Activated T-helper 9 cell treated with anti-CD3 and anti-CD28 coated beads, Interleukin-2, amount 50 U/mL, for 16 hours (primary cell): ENCODE measurements at places on chromosomes 16 and 17.
A peak's percentile ranks its signal among the peaks of the same experiment; 100 is the strongest.

- no peak for DNase-seq
These were observed 30.3 kb downstream of the KLHDC4 start for GRCh38 chr16:87735270-87736007.

- no peak for DNase-seq
These were observed 43.4 kb downstream of the BMERB1 start for GRCh38 chr16:15477802-15478201.

DNA sequence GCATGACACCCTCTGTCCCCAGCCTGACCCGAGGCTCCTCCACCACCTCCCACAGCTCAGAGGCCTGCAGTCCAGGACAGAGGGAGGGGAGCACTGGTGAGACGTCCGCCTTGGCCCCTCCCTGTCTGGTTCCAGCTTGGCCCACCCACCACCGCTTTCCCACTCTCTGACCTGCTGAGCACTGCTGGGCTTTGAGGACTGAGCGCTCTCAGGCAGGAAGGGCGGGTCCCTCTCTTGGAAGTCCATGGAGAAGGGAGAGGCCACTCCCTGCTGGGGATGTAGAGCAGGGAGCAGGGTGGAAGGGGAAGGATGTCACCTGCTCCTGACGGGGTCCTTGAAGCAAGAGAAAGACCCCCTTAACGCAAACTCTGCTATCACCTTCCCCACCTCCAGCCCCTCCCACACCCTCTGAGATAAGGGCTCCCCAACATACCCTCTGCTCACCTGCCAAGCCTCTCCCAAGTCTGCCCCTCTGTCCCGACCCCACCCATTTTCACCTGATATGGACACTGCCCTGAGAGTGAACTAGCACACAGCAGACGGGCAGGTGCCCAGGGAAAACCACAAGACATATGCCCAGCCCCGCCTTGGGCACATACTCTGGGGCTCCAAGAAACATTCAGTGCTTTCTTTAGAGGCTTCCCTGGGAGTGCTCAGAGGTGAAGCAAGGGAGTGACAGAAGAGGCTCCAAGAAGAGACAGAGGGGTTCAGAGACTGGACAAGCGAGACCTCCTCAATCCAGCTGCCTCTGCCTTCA, 1.4 kb downstream of the OSBPL7 start:
- DNase-seq: no peak

- DNase-seq: no peak
These were observed 328.6 kb upstream of the PMFBP1 start for GRCh38 chr16:72500545-72500944.

GRCh38 chr16:84143784-84144199, 1.2 kb downstream of the HSDL1 start:
- DNase-seq: no peak

DNA sequence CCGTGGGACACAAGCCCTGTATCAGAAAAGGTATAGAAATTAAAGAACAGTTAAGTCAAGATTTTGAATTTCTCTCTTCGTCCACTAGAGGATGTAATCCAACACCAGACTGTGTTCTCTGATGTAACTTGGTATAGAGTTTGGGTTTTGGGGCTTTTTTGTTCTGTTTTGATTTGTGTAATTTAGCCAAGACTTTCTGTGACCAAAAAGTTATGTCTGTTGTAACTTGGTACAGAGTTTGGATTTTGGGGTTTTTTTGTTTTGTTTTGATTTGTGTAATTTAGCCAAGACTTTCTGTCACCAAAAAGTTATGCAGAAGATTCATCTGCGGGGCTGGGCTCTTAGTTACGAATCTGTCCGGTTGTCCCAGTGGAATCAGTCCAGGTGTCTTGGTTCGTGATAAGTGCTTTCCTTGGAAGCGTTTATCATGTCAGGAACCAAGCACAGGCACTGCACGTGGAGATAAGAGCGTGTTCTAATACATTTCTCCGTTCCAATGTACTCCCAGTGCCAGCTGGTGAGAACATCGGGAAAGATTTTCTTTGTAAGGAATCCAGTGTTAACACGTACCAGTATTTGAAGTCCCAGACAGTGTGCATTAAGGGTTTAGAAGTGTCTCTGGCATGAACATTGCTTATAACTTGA, 44.1 kb upstream of the SEC14L1 start:
- DNase-seq: no peak

- no peak for DNase-seq
These were observed 51.7 kb downstream of the ARHGAP27 start for GRCh38 chr17:45380991-45381390.

GRCh38 chr17:39867084-39867879, 720 bp upstream of the ZPBP2 start:
- DNase-seq: peak; percentile 69

DNA sequence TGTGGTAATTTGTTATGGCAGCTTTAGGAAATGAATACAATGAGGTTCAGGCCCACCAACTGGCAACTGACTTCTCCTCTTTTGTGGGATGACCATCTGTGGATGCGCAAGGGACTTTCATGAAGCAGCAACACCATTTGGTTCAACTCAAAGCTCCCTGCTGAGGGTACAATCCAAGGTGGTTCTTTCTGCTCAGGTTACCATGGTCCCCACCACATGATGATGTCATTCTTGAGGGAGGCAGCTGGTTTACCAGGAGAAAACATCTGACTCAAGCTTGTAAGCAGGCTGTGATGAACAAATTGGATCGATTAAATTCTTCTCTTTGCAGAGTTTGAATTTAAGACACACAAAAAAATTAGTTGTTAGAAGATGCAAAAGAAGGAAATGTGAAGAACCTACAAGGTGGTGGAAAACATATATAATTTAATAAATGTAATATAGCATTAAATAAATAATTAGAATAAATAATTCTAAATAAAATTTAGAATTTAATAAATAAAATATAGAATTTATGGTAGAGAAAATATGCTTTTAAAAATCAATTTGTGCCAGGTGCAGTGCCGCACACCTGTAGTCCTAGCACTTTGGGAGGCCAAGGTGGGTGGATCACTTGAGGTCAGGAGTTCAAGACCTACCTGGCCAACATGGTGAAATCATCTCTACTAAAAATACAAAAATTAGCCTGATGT, 67.6 kb upstream of the ANKFN1 start:
- DNase-seq: no peak

- peak; percentile 8 for DNase-seq
These were observed 5.2 kb downstream of the ARSG start for GRCh38 chr17:68296217-68297191.

GRCh38 chr16:29675811-29676643, 3.0 kb upstream of the QPRT start:
- no peak for DNase-seq

GRCh38 chr17:28228986-28229729, 89.8 kb upstream of the TMEM97 start:
- DNase-seq: no peak

DNA sequence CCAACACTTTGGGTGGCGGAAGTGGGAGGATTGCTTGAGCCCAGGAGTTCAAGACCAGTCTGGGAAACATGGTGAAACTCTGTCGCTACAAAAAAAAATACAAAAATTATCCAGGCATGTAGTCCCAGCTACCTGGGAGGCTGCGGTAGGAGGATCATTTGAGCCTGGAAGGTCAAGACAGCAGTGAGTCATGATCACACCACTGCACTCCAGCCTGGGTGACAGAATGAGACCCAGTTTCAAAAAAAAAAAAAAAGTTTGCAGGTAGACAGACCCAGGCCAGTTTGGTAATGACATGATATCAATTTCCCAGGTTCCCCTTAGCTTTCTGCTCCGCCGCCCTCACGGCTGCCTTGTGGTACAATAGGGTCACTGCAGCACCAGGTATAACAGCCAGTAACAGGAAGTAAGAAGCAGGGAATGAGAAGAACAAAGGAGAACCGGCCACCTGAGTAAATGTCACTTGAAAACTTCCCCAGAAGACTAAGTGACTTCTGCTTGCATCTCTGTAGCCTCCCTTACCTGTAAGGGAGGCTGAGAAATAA, 201.2 kb upstream of the HSBP1 start:
- no peak for DNase-seq

GRCh38 chr16:86288716-86289294, 221.5 kb upstream of the FOXF1 start:
- DNase-seq: no peak

DNA sequence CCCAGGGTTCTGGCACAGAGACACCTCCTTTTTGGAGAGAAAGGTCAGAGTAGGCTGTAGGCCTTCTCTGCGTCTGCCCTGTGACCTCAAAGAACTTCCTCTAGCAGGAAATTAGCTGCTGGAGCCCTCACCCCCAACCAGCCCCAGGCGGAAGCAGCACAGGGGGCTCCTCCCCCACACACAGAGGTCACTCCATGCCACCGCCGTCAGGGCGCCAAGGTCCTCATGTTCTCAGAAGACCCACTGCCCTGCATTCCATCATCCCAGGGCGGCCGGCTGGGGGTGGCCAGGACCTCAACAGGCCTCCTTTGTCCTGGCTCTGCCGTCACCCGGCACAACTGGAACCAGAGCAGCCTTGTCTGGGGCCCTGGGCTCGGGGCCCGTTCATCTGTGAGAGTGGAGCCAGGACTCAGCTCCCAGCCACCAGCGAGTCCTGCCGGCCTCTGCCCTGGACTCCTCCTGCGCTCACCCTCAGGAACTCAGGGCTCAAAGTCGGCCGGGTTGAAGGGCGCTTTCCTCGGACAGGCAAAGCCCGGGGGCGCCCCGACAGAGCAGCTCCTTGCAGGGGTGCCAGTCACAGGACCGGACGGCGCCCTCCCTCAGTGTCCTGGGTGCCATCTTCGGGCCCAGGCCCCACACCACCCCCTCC, 1.2 kb downstream of the TMC6 start:
- peak; percentile 41 for DNase-seq
